Urinary bladder (tissue), 4 donors: ENCODE measurements at places on chromosomes 2 and 18.

DNA sequence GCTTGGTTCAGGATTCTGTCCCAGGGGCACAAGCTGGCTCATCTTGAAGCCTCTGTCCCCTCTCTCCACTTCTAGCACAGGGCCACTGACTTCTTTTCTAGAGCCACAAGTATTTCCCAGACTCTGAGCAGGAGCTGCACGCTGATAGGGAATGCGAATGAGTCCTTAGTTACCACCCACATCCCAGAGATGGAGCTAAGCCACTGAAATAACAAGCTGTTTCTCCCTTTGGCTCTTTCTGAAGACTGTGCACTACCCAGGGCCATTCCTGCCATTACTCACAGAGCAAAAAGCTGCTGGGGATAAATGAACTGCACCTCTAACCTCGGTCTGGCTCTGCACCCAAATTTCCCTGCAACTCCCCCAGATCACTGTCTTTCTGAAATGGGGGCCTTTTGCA lies 70.6 kb downstream of the TSN start:
- DNase-seq = no peak

- DNase-seq = no peak
These were observed 113.2 kb downstream of the GYPC start for GRCh38 chr2:126769118-126769517.

DNA sequence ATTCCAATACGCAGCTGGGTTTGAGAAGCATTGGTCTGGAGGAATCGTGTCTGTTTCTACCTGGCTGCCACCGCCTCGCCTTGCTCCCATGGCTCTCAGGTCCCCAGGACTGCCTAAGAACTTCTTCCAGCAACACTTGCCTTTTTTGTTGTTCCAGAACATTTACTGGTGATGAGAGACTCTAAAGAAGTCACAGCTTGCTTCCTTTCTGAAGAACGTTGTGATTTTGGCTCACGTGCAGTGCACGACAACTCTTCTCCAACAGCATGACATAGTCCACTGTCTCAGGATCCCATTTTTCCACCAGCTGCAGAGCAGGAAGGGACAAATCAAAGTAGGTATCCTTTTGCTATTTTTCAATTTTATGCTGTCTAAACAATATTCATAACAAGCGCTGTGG lies 940.9 kb downstream of the SLC4A3 start:
- no peak for DNase-seq

DNA sequence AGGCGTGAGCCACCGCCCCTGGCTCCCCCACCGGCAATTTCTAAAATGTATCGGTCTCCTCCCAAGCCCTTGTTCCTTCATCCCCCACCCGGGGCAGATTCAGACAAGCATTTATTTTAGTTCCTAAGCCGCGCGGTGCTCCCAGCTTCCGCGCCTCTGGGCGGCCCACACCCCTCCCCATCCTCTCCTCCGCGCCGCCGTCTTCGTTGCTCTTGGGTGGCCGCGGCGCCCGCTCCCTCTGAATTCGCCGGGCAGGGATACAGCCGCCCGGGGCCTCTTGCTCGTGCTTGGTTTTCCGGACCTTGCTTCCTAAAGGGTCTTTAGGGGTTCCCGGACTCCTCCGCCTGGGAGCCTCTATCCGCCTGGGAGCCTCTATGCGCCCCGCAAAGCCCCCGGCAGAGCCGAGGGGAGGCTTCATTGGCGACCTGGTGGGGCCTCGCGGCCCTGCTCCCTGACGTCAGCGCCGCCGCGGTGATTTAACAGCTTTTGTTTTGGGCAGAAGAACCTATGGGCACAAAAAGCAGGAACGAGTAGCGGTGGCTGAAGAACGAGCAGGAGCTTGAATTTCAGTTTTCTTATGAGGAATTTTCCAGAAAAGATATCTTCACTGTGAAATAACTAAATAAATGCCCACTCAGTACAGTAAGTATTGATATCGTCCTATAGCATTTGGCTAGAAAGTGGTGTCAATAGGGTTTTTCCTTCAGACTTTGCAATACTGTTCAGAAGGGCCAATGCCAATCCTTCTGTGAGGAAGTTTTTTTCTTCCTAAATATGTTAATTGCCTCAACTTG lies 37.3 kb downstream of the PRKRA start:
- no peak for DNase-seq

- no peak for DNase-seq
These were observed 32.6 kb upstream of the AGPS start for GRCh38 chr2:177359836-177360595.
